ENCODE measurements at places on chromosomes 12 and 14. TPM values are rescaled to one million over a fixed set of nuclear protein-coding genes. Genes with fewer than 3 reads are reported as not detected.

Gene USP44
- total RNA-seq = 5.7 TPM

Gene TRHDE
- not detected for total RNA-seq

Gene CDCA4
- 39.9 TPM for total RNA-seq

Gene GLI1
- 1.5 TPM for total RNA-seq

Gene SPATS2
- total RNA-seq = 8.5 TPM

Gene SRP54
- total RNA-seq = 58.2 TPM

Gene NEUROD4
- not detected for total RNA-seq

Gene SERPINA12
- total RNA-seq = not detected

Gene FAM161B
- 0.99 TPM for total RNA-seq

Gene ZNF10
- total RNA-seq = 9.2 TPM

Gene REP15
- 0.43 TPM for total RNA-seq

Gene EPYC
- not detected for total RNA-seq

Gene ARHGAP9
- total RNA-seq = 247 TPM

Gene KCNMB4
- total RNA-seq = 0.91 TPM

Gene RTN1
- total RNA-seq = not detected

Gene NDRG2
- total RNA-seq = 10.9 TPM

Gene PPFIBP1
- 17.7 TPM for total RNA-seq

Gene MMP14
- total RNA-seq = 0.99 TPM

Gene WSCD2
- not detected for total RNA-seq

Gene PCED1B
- total RNA-seq = 105 TPM

Gene GPR65
- total RNA-seq = 20.4 TPM

All from activated naive CD4-positive, alpha-beta T cell treated with anti-CD3 and anti-CD28 coated beads, Interleukin-2, amount 10 ng/mL, durations not matched to agents 5 hours and 36 hours (primary cell).